Fibroblast of gingiva (primary cell): ENCODE measurements at places on chromosomes 1 and 21.

GRCh38 chr1:18290740-18291412 is 183.3 kb downstream of the IGSF21 start:
- DNase-seq = no peak

DNA sequence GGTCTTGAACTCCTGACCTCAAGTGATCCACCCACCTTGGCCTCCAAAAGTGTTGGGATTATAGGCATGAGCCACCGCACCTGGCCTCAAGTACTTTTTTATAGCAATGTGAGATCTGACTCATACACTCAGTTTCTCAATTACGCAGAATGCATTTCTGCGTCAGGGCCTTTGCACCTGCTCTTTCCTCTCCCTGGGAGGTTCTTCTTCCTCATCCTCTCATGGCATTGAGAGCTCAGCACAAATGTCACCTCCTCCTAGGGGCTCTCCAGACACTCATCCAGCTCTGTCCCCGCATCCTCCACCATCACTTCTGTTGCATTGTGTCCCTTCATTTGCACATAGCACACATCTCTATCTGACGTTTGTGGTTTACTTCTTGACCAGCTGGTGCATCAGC is 418.8 kb downstream of the PTPRU start:
- no peak for DNase-seq

DNA sequence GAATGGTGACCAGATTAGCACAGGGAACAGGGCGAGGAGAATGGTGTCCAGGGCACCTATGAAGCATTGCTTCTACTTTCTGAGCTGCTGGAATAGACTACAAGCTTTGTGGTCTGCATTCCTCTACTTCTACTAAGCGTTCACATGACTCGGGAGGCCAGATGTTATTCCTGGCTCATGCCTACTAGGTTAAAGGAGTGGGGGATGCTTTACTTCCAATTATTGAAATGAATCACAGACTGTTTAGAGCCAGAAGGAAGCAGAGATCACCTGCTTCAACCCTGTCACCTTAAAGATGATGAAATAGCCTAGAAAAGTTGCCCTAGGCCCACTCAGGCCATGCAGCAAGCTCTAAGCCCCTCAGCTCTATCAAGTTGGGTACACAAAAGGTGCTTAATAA is 633.5 kb downstream of the KIF26B start:
- DNase-seq = peak; percentile 87

DNA sequence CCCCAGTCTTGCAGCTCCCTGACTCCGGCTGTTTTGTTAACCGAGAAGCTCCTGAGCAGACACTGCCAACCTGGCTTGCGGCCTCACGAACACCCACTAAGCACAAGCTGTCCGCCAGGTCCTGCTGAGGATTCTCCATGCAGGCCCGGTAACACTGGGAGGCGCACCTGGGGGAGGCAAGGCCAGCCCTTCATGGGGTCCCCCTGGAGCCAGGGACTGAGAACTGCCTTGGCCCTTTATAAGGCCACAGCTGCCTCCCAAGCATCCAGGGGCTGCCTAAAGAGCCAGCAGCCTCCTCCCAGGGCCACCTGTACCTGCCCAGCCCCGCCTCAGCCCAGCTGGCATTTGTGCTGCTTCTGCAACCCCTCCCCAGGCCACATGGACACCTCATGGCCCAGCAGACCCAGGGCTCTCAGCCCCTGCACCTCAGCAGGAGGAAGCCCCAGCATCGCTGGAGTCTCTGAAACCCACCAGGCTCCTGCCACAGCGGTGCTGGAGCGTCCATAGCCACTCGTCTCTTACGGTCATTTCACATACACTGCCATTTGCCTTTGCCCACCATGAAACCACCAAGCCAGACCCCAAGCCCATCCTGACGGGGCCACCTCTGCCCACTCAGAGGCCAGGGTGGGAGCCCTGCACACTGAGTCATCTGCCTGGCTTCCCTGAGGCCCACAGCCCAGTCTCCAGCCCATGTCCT is 82.5 kb downstream of the NPHP4 start:
- DNase-seq = no peak

GRCh38 chr1:203828002-203828401 is 32.6 kb downstream of the ZBED6 start:
- no peak for DNase-seq

DNA sequence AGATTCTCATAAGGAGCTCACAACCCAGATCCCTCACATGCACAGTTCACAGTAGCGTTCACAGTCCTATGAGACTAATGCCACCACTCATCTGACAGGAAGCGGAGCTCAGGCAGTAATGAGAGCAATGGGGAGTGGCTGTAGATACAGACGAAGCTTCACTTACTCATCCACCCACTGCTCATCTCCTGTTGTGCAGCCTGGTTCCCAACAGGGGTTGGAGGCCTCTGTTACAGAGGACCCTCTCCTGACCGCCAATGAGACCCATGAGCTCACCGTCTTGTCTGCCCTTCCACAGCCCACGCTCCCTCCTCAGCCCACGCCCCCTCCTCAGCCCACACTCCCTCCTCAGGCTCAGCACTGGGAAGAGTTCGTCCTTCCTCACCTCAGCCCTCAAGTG is 39.6 kb downstream of the RSPH1 start:
- DNase-seq = no peak

DNA sequence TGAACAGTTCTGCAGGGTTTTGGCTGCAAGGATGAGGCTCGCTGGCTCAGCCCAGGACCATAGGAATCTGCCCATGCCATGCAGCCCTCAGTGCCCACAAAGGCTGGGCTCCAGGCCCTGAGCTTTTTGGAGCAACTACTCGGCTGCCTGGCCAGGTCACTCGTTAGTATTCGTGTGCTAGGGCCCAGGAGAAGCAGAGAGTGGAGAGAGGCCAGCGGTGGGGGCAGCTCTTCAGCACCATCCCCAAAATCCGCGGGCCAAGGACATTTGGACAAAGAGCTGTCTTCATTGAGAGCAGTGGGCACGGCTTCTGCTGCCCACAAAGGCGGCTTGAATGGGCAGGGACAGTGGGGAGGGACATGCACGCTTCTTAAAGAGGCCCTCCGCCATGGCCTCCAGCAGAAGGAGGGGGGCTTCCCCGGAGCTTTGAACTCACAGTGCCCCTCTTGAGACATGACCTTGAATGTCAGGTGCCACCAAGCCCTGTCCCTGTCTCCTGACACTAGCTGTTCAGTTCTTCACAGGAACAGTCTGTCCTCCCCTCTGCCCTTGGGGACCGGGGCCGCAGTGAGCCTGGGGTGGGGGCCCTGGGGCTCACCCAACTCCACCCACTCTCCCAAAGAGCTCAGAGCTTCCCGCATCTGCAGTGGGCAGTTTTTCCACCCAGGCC is 106.1 kb upstream of the ARHGEF16 start:
- DNase-seq = no peak

DNA sequence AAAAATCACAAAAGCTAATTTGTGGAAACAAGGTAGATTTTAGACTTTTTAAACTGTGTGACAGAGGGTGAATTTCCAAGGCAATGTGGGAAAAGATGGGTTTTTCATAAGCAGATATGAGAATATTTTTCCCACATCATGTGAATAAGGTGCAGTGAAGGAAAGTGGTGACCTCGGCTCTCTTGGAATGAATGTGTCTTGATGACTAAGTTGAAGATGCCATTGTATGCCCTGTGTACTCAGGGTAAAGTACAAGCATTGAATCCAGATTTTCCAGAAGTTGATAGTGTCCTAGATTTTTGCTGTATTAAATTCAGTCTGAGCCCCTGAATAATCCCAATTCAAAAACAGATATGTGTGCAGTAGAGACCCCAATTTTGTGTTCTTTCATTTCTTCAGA is 442.6 kb upstream of the ADGRL2 start:
- DNase-seq = no peak

GRCh38 chr21:44732956-44733355 is 21.6 kb upstream of the TSPEAR start:
- DNase-seq = no peak

DNA sequence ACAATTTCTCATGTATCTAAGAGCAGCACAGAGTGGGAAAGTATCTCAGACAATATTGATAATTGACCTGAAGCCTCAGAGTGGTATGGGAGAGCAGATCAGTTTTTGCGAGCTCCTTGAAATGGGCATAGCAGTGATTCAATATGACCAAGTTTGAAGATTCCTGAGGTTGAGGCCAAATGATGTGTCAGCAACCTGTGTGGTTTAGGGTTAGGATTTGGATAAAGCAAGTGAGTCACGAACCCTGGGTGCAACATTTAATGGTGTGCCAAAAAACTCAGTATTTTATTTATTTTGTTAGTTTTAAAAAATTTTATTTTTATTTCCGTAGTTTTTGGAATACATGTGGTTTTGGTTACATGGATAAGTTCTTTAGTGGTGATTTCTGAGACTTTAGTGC is 92.5 kb upstream of the C21orf91 start:
- peak; percentile 53 for DNase-seq

DNA sequence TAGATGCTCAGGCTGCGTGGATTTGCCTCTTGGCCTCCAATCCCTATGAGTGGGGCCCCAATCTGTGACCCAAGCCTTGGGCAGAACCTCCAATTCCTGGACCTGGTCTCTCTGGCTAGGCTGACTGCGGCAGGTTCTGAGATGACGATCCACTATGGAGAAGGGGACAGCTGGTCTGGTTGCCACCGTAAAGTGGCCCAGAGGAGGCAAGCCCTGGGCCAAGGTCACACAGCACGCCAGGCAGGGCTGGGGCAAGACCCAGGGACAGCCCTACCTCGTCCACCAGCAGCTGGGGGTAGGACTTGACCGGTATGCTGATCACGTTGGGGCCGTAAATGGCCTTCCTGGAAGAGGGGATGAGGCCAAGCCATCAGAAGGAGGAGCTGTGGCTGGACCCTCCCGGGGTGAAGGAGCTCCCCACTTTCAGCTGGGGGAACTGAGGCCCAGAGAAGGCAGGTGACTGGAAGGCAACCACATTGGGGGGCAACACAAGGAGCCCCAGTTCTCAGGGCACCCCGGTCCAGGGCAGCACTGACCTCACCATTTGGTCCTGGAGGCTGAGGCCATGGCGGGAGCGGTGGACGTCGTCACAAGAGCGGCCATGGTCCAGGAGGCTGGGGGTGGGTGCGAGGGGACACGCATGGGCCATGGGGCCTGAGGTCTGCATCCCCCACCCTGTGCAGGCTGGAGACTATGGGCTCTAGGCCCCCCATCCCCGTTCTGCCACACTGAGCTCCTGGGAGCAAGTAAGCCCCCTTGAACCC is 9.8 kb downstream of the ATP13A2 start:
- no peak for DNase-seq

GRCh38 chr21:33968995-33969348 is 53.4 kb upstream of the ATP5PO start:
- DNase-seq = peak; percentile 15

DNA sequence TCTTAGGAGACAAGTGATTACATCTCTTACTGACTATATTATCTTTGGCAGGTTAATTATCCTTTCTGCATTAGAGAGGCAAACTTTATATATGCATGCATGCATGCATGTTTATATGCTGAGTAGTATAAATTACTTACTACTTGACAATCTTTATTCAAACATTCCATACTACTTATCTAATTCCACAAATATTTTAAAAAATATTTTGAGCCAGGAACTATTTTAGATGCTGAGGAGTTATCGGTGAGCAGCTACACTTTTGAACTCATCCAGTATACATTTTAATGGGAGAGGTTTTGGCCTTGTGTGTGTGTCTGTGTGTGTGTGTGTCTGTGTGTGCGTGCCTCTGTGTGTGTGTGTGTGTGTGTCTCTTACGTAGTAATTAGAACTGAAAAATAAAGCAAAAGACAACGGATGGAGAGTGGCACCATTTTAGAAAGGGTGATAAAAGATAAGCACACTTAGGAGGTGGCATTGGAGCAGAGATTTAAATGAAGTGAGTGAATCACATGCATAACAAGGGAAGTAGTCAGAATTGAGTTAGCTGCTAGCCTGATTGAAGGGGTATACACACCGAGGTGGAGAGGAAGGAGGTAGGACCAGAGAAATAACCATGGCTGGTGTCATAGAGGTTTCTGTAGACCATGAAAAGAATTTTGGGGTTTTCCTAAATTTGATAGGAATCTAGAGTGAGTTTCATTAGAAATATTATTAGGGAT is 1488.4 kb downstream of the MRPL39 start:
- no peak for DNase-seq

DNA sequence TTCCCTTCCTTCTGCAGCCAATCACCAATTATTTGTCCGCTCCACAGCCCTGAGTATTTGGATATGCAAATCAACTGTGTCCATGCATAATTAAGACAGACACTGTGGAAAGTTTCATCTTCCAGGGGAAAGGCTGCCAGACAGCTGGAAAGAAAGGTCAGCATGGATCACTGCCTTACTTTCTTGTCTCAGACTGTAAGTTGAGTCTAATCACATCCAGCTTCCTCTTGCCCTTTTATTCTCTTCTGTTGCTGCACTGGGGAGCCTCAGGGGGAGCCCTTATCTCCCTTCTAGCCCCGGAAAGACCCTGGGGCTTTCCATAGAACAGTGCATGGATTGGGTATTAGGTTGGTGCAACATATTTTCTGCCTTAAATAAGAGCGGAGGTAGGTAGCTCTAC is 182.9 kb downstream of the OMA1 start:
- DNase-seq = no peak

DNA sequence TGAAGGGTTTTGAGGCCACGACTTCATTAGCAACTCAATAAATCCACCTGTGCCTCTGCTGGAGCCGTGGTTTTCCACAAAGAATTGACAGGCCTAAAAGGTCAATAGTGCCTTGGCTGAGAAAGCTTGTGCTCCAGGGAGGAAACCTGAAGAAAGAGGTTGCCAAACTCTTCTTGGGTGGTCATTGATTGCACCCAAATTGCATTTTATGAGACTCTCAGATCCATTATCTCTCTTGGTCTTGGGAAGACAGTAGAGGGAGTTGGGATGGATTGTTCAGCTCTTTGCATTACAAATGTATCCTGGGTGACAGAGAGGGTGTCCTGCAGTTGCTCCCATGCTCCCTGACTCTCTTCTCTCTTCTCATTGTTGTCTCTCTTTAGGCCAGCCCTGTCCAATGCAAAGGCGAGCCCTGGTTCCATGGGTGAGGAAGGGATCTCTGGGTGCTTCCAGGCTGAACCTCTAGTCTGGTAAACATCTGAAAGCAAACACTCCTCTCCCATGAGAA is 46.1 kb upstream of the HTR1D start:
- no peak for DNase-seq

- no peak for DNase-seq
These were observed 49.6 kb downstream of the MEGF6 start for GRCh38 chr1:3561702-3562101.

DNA sequence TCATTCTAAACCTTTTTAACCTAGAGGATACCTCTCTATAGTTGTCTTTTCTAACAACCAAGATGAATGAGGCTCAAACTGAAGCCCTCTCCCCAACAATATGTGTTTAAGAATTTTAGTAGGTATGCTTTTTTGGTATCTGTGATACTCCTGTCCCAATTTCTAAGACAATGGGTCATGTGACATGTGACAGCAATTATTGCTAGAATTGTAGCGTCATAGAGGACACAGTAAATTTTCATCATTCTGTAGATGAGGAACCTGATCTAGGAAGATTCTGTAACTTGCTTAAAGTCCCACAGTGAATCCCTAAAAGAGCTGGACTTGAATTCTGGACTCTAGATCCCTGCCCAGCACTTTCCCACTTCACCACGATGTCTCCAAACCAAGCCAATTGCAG is 11.6 kb upstream of the CASQ1 start:
- no peak for DNase-seq

GRCh38 chr1:47412437-47412836 is 3.6 kb upstream of the FOXE3 start:
- no peak for DNase-seq
